ENCODE measurements at places on chromosomes 7 and 10. TPM values are rescaled to one million over a fixed set of nuclear protein-coding genes. Genes with fewer than 3 reads are reported as not detected.

DNA sequence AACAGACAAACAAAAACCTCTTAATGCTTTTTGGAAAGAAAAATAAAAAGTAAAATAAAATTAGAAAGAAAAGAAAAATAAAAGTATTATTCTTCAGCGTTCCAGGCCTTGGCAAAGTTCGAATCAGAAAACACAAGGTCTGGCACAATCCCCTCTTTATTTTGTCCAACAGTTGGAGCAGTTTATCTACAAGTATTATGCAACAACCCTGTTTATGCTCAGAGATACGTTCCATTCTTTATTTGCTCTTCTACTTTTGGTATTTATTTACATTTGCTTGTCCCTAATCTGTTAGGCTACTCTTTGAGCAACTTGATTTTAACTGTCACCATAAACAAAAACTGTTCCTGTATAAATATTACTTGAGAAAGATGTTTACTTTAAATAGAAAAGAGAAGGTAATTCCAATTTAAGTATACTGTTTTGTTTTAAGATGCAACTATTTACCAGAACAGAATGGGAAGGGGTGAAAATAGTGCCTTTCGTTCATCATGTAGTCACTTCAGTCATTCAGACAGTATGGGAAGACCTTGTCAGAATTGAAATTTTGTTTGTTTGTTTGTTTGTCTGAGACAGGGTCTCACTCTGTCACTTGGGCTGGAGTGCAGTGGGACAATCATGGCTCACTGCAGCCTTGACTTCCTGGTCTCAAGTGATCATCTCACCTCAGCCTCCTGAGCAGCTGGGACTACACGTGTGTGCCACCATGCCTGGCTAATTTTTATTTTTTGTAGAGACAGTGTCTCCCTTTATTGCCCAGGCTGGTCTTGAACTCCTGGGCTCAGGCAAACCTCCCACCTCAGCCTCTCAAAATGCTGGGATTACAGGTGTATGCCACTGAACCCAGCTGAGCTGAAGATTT is 5.7 kb downstream of the PDK4 start:
- no peak for DNase-seq
- H3K4me1 ChIP-seq: peaks cover 55% of the 10 kb centered on the region
- H3K27ac ChIP-seq: peak overlapping the region; percentile 68
- H3K36me3 ChIP-seq: peaks cover 4% of the 10 kb centered on the region
- H3K4me3 ChIP-seq: peak overlapping the region; percentile 7

- DNase-seq: no peak
- H3K27ac ChIP-seq: no peak overlapping the region
- H3K4me1 ChIP-seq: no peaks in the 10 kb centered on the region
- no peaks in the 10 kb centered on the region for H3K36me3 ChIP-seq
- H3K4me3 ChIP-seq: no peak overlapping the region
These were observed 26.1 kb upstream of the TRUB1 start for GRCh38 chr10:114911801-114912469.

GRCh38 chr7:158285383-158285770 is 302.2 kb downstream of the PTPRN2 start:
- H3K4me1 ChIP-seq: no peaks in the 10 kb centered on the region
- peak; percentile 21 for DNase-seq
- H3K27me3 ChIP-seq: no peaks in the 10 kb centered on the region
- H3K4me3 ChIP-seq: no peak overlapping the region
- no peaks in the 10 kb centered on the region for H3K36me3 ChIP-seq
- H3K27ac ChIP-seq: no peak overlapping the region

GRCh38 chr10:69087590-69088470 is at the start of gene SRGN:
SRGN (plus strand) TSS chr10:69088103; CDS start chr10:69088158, 55 bp downstream.
- H3K27ac ChIP-seq: peak within 1 kb of the TSS; percentile 76
- DNase-seq: peak; percentile 46
- no peaks in the 10 kb centered on the region for H3K27me3 ChIP-seq
- no peaks in the 10 kb centered on the region for H3K36me3 ChIP-seq

- no peaks in the 10 kb centered on the region for H3K36me3 ChIP-seq
- DNase-seq: no peak
- H3K4me1 ChIP-seq: no peaks in the 10 kb centered on the region
- H3K27me3 ChIP-seq: no peaks in the 10 kb centered on the region
These were observed 80.4 kb upstream of the NEUROD6 start for GRCh38 chr7:31420948-31421347.

DNA sequence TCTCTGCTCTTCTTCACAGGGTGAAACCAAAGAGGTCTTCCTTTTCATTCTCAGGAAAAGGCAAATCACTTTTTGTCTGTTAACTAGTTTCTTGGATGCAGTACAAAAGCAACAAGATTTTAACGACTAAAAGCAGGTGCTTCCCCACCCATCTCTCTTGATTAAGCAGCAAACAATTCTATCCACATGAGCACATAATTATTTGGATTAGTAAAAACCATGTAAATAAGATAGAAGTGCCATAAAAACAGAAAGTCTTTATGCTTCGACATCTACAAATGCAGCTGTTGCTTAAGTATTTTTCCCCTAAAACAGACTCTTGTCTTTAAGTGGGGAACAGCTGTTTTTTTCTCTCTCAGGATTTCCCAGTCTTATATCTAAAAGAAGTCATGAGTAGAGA is 37.4 kb downstream of the USP54 start:
- H3K4me3 ChIP-seq: no peak overlapping the region
- no peaks in the 10 kb centered on the region for H3K27me3 ChIP-seq
- no peak overlapping the region for H3K27ac ChIP-seq

DNA sequence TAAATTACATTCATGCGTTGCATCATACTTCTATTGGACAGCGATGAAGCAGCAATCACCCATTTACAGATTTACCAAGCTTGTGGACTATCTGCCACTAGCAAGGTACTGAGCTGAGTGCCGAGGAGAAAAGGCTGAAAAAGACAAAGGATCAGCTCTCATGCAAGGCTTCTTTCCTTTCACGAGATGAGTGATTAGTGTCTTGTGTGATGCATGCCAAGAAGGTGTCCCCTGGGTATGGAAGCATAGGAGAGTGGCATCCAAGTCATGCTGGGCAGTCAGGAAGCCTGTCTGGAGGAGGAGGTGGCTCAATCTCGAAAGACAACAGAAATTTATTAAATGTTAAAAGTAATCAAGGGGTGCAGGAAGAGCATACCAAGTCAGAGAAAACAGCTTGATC is 40.9 kb downstream of the ACSM6 start:
- no peak overlapping the region for H3K27ac ChIP-seq
- no peaks in the 10 kb centered on the region for H3K4me1 ChIP-seq
- peaks cover 36% of the 10 kb centered on the region for H3K36me3 ChIP-seq
- H3K27me3 ChIP-seq: no peaks in the 10 kb centered on the region
- DNase-seq: no peak
- no peak overlapping the region for H3K4me3 ChIP-seq

- H3K36me3 ChIP-seq: no peaks in the 10 kb centered on the region
- H3K4me3 ChIP-seq: no peak overlapping the region
- H3K27me3 ChIP-seq: no peaks in the 10 kb centered on the region
- no peak for DNase-seq
- no peaks in the 10 kb centered on the region for H3K4me1 ChIP-seq
These were observed 92.6 kb upstream of the PODXL start for GRCh38 chr7:131649003-131649541.

DNA sequence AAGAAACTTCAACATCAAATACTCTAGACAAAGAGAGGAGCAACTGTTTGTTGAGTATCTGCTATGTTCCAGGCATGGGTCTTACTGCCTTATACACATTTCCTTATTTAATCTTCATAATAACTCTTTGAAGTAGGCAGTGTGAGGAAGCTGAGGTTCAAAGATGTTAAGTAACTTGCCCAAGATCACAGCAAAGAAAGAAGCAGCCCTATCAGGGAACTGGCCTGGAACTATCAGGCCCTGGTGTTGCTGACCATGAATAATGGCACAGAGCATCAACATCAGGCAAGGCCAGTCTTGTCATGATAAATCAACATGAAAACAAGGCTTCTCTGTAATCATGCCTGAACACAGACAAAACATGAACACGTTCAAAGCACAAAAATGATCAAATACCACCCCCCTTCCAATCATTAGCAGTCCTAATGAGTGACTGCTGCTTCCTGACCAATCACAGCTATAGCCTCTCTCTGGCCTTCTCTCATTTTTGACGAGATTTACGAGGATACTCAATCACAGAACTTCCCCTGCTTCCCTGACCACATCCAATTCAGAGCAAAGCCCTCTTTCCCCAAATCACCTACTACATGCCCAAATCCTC is 2.3 kb downstream of the GSDME start:
- no peaks in the 10 kb centered on the region for H3K36me3 ChIP-seq
- H3K4me3 ChIP-seq: no peak overlapping the region
- H3K4me1 ChIP-seq: peaks cover 10% of the 10 kb centered on the region
- H3K27ac ChIP-seq: no peak overlapping the region

- no peaks in the 10 kb centered on the region for H3K27me3 ChIP-seq
- no peaks in the 10 kb centered on the region for H3K4me1 ChIP-seq
- H3K27ac ChIP-seq: no peak overlapping the region
- no peak overlapping the region for H3K4me3 ChIP-seq
- H3K36me3 ChIP-seq: no peaks in the 10 kb centered on the region
These were observed 140.9 kb upstream of the NRBF2 start for GRCh38 chr10:62992145-62992721.

- H3K4me1 ChIP-seq: no peaks in the 10 kb centered on the region
- no peaks in the 10 kb centered on the region for H3K27me3 ChIP-seq
- H3K4me3 ChIP-seq: no peak overlapping the region
- no peak overlapping the region for H3K27ac ChIP-seq
- no peaks in the 10 kb centered on the region for H3K36me3 ChIP-seq
These were observed 70.6 kb downstream of the PTPRE start for GRCh38 chr10:127977357-127978009.

- no peaks in the 10 kb centered on the region for H3K4me1 ChIP-seq
- peaks cover 23% of the 10 kb centered on the region for H3K36me3 ChIP-seq
- DNase-seq: no peak
- H3K27ac ChIP-seq: no peak overlapping the region
- no peak overlapping the region for H3K4me3 ChIP-seq
These were observed 58.3 kb downstream of the ZNF518A start for GRCh38 chr10:96188421-96188820.

GRCh38 chr7:21579341-21580072 is 36.7 kb downstream of the DNAH11 start:
- no peaks in the 10 kb centered on the region for H3K27me3 ChIP-seq
- H3K4me3 ChIP-seq: no peak overlapping the region
- no peak overlapping the region for H3K27ac ChIP-seq
- no peaks in the 10 kb centered on the region for H3K36me3 ChIP-seq

FAM25A gene
- not detected for polyA plus RNA-seq

RASSF4 gene
- 12.5 TPM for polyA plus RNA-seq

PRPS1L1 gene
- polyA plus RNA-seq: not detected

SLC26A3 gene
- polyA plus RNA-seq: 0.49 TPM

WNT8B gene
- polyA plus RNA-seq: not detected

MYO1G gene
- 1.1 TPM for polyA plus RNA-seq

OR13A1 gene
- not detected for polyA plus RNA-seq

TYW1B gene
- polyA plus RNA-seq: 4.8 TPM

LRRD1 gene
- not detected for polyA plus RNA-seq

STEAP1B gene
- polyA plus RNA-seq: 0.06 TPM

All from liver (tissue), 10 donors.